Urinary bladder (tissue), 4 donors: ENCODE measurements at places on chromosomes 3 and 15. TPM values are rescaled to one million over a fixed set of nuclear protein-coding genes. Genes with fewer than 3 reads are reported as not detected.

DNA sequence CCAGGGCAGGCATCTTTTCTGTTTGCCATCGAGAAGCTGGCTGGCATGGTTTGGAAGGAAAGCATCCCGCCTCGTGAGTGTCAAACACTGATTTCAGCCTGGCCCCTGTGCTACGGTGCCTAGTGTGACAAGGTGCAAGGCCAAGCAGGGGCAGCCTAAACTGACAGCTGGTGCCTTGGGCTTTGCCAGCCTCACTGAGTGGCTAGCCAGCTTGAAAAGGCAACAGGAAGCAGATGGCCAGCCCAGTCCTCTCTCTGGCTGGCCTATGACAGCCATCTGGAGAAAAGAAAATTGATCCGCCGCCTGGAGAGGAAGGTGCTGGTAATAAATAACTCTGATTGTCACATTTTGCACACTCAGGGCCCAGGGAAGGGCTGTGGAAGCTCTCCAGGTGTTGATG lies 52.2 kb downstream of the C3orf85 start:
- DNase-seq = no peak

TRH gene
- 0.04 TPM for polyA plus RNA-seq

DNA sequence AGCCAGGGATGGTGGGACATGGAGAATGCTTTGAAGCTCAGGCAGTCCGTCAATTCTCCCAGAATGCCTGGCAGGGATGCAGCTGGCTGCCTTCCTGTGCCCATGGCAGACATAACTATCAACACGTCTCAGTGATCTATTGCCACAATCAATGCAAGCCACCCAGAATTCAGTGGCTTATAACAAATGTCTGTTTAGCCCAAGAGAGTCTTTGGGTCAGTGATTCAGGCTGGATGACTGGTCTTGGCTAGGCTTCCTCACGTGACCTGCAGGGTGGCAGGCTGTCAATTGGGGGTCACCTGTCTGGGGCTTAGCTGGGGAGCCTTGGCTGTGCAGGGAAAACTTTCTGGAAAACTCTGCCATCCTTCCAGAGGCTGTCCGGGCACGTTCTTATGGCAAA lies 213.1 kb upstream of the LRRFIP2 start:
- DNase-seq = no peak

- DNase-seq = no peak
Measured at GRCh38 chr3:23152989-23153388, 50.1 kb upstream of the UBE2E2 start.

GRCh38 chr3:182609575-182610156 lies 183.6 kb upstream of the ATP11B start:
- no peak for DNase-seq

DNA sequence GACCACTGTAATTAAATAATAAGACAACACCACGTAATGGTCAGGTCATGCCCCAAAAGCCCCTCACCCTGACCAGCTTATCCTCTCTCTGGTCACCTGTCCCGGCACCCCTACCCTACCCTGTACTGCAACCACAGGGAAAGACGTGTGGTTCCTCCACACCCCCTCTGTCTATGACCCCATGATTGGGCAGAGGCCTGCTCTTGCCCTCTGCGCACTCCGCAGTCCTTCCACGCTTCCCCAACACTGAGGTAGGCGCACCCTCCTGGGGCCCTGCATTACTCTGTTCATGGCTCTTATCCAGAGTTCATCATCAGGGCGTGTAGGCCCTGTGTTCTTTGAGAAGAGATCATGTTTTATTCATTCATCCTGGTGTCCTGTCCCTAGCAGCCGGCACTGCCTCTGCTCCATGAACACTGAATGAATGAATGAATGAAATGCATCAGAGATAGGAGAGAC lies 33.8 kb downstream of the MGLL start:
- no peak for DNase-seq

DNA sequence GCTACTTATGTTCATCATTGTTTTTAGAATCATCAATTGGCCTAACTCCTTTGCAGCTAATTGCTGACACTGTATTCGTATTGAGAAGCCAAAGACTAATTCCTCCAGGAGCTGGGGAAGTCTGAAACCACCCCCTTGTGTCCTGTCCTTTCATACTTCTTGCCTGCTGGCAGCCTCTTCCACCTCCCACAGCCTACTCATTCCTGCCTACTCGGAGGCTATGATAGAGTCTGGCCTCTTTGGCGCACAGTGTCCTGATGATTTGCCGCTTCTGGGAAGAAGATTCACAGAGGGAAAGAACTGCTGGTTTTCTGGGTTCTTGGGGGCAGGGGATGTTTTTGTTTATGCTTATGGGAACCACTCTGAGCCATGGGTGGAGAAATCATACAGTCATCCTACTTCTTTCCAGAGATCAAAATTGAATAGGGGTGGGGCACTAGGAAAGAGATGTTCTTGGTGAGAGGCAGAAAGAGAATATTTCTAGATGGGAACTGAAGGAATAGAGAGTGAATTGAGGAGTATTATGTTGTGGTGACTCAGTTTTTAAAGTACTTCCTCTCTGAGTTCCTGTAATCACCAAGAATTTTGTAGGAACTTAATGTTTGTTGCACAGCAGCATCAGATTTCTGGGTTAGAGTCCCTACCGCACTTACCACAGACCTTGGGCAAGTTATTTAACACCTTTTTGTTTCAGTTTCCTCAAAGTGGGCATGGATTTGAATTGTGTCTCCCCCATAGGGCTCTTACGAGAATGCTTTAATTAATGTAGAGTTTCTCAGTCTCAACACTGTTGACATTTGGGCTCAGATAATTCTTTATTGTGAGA lies 22.1 kb upstream of the SCAANT1 start:
- DNase-seq = no peak

FETUB gene
- polyA plus RNA-seq = not detected

- DNase-seq = no peak
Measured at GRCh38 chr15:39587096-39587721, 6.3 kb downstream of the THBS1 start.

PATL2 gene
- polyA plus RNA-seq = 0.57 TPM
